AG09319 (cell line): ENCODE measurements at places on chromosomes 16 and 17.
A peak's percentile ranks its signal among the peaks of the same experiment; 100 is the strongest.

DNA sequence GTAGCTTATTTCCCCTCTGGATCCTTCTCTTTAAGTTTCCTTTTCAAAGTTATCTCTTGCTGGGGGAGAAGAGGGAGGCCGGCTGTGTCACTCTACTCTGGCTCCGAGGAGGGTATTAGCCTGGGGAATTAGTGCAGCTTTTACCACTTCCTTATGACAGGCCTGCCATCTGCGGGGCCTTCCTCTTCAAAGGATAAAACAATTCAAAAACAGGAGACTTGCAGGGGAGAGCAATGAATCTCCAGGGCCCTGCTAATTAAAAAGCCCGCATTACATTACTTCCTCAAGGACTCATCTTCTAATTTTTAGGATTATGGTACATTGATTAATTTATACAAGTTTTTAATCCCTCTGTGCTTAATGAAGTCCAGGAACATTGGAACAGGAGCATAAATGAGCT is 190.9 kb upstream of the CDH5 start:
- no peak for DNase-seq

- DNase-seq: no peak
Measured at GRCh38 chr17:35879773-35880654, at the start of gene CCL5. TSS of gene CCL5 (minus strand) at chr17:35880360.

DNA sequence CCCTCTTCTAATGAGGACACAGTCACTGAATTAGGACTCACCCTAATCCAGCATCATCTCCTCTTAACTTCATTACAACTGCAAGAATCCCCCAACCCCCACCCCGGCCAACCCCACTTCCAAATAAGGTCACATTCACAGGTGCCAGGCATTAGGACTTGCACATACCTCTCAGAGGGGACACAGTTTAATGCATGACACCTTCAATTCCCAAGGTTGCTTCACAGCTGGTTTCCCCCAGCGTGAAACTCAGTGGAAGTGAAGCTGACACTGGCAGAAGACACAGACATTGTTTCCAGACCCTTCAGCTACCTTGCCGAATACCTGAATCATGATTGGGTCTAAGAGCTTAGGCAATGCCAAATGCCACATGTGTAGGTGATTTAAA is 217.0 kb upstream of the DYNLRB2 start:
- DNase-seq: no peak

DNA sequence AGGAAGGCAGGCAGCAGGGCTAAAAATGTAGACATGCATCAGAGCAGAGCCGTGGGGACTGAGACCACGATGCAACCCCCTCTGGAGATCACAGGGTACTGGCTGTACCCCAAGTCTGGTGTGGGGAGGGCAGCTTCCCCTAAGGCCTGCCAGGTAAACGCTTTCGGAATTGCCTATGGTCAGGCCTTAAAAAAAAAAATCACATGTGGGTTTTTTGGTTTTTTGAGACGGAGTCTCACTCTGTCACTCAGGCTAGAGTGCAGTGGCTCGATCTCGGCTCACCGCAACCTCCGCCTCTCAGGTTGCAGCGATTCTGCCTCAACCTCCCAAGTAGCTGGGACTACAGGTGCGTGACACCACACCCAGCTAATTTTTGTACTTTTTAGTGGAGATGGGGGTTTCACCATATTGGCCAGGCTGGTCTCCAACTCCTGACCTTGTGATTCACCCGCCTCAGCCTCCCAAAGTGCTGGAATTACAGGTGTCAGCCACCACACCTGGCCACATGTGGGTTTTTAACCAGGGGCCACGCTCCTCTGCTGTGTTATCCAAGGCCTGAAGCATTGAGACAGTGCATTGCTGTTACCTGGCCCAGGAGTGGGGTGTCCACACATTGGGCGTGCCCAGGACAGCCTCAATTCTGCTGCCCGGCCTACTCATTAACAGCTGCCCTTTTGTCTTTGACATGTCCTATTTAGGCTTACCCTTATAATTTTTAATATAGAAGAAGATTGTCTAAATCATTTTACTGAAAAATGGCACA is 50.4 kb downstream of the LITAF start:
- no peak for DNase-seq

GRCh38 chr16:79836144-79836543 is 235.6 kb upstream of the MAF start:
- DNase-seq: no peak

DNA sequence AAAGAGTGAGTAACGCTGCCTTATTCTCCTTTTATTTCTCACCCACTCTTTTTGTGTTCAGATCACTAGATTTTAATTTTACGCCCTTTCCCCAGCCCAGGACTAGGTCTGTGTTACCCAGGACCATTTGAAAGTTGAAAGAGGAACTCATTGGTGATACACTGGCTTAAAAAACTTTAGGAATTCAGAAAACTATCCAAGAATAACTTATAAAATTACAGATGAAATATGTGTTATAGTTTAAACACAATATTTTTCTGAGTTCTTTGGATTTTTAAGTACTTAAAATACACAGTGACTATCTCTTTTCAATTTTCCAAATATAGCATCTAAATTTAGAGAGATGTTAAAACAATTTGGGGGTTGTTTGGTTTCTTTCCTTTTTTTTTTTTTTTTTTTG is 385.2 kb downstream of the CDH13 start:
- no peak for DNase-seq

DNA sequence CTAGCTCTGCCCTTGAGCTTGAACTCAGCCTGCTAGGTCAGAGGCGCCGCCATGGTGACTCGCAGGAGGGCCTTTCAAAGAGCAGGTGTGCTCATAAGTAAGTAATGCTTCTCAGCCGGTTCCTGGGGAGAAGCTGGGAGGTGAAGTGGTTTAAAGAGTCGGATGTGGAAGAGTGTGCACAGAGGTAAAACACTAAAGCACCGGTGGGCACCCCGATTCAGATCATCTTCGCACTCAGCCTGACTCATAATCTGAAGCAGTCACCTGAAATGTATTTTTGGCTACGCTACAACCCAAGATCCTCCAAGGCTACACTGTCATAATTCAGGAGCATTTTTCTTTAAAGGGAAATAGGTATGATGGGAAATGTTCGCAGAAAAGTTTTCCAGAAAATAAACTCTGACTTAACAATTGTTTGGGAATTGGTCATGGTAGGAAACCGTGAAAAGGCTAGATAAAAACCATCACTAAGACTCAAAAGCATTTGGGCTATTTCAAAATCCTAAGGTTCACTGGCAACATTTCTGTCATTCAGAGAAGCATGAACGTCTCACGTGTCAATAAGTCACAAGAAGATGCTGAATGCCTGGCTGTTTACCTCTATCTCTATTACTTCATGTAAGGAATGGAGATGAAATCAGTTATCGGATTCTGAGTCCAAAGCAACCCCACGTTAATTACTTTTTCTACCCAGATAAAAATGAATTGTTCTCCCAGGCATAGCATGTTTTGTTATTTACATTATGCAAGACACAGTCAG is 17.8 kb downstream of the CDH8 start:
- DNase-seq: no peak

DNA sequence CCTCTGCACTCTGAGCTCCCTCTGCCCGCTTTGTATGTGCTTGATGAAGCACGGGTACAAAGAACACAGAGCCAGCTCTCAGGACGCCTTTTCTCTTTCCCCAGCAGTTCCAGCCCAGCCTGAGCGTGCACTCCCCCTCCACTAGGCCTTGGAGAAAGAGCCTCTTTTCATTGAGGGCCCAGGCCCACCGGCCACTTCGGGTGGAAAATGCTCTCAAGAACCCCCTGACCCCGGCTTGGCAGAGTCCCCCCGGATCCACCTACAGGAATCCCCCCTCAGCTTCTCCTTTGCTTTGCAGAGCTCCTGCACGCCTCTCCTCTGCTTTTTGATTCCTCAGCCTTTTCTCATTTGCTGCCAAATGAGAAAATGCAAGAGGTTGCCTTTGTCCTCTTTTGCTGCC is 30.2 kb downstream of the MRC2 start:
- no peak for DNase-seq

GRCh38 chr17:2853283-2854142 is 57.3 kb downstream of the RAP1GAP2 start:
- DNase-seq: no peak

DNA sequence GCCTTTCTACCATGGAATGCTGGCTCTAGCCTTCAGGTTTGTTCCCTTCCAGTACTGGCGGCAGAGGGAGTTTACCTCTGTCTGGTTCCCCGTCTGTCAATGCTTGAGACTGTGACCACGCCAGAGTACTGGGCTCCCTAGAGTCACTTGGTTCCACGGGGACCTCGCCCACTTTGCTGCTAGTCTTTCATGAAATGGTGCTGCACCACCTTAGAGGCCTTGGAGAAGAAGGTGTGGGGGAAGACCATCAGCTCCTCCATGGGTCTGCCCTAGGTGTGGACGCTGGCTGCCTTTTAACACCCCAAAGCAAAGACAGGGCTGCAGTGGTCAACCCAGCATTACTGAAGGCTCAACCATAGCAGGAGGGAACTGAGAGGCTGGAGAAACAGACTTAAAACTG is 55.3 kb upstream of the KSR1 start:
- DNase-seq: no peak

DNA sequence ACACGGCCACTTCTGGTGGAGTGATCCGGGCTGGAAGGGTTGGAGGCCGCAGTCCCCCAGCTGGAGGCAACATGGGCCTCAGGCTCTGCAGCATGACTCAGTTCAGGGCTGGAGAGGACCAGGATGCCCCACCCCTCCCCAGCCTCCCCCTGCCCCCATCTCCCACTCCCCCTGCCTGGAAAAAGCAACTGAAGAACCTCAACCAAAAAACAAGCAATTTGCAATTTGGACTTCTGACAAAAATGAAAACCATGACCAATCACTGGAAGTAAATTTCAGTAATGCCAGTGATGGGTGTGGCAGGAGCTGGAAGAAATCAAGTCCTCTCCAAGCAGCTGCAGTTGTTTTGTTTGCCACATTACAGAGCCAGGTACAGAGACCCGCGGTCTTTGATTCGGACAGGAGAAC is 6.6 kb upstream of the MIF4GD start:
- peak; percentile 69 for DNase-seq

GRCh38 chr16:54288030-54288834 is 1.6 kb upstream of the IRX3 start:
- DNase-seq: no peak

DNA sequence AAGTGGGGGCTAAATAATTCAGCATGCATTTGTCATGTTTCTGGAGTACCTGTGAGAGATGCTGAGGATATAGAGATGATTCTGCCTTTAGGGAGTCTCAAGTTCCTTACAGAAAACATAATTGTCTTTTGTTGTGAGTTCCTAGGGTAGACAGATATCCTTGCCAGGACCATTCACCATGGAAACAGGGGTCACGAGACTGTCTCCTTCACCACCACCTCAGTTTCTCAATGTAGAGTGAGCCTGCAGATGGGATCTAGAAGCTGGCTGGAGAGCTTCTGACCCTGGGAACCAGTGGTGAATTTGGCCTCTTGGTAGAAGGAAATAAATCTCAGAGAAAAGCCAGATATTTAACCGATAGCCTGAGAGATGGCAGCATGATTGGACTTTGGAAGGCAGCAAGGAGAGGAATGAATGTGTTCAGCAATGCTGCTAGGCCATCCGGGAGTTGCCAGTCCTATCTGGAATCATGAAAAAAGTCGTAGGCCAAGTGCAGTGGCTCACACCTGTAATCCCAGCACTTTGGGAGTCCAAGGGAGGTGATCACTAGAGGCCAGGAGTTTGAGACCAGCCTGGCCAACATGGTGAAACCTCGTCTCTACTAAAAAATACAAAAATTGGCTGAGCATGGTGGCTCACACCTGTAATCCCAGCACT is 7.4 kb upstream of the HDAC5 start:
- no peak for DNase-seq

- DNase-seq: no peak
Measured at GRCh38 chr17:73227379-73227778, 34.3 kb downstream of the CPSF4L start.

DNA sequence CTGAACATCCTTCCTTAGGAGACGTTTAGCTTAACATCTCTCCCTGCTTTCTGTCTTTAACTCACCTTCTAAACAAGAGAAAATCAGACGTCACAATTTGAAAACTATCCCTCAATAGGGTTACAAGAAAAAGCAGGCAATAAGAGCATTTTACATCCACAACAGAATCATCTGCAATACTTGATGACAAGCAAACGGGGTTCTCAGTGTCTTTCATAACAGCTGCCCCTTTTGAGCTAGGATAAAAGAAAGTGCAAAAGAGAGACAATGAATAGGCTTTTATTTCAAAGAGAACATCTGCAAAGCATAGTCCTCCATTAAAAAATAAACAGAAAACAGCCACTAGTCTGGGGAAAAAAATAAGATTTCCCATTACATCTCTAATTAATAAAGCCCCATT is 13.2 kb downstream of the XYLT1 start:
- no peak for DNase-seq

DNA sequence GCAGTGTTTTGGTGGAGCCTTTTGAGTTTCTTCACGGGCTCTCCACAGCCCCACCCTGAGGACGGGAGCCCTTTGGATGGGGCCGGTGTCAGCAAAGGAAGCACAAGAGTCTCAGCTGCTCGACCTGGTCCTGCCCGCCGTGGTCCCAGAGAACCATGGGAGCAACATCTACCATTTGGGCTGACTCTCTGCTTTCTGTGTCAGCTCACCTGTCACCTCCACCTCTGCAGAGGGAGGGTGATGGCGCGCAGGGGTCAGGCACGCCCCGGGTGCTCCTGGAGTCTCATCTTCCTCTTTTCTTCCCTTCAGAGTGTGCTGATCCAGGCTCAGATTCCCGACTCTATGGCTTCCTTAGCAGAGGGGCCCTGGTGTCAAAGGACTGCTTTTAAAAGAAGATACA is 171.7 kb downstream of the LAT start:
- no peak for DNase-seq

DNA sequence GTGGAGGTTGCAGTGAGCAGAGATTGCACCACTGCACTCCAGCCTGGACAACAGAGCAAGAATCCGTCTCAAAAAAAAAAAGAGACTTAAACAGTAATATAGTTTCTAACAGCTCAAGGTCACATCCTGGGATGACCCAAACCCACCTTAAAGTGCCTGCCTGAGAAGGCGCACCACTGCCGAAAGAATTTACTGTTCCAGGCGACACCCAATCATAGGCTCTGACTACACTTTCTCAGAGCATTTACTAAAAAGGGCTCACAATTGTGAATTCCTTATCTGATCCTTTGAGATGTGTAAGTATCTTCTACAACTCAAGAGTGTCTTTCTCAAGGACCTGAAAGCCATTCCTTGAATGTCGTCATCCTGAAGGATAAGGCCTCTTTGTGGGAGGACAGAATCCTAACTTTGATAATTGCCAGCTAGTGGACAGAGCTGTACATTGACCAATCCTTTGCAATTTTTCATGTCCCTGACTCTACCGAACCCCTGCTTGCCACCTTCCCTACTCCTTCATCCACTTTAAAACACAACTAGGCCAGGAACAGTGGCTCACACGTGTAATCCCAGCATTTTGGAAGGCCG is 2.6 kb upstream of the ST3GAL2 start:
- DNase-seq: no peak
